ENCODE measurements at places on chromosomes 3 and 15. TPM values are rescaled to one million over a fixed set of nuclear protein-coding genes. Genes with fewer than 3 reads are reported as not detected.

Gene RBPMS2
- total RNA-seq: not detected

- H3K27me3 ChIP-seq: no peaks in the 10 kb centered on the region
- no peak for DNase-seq
- H3K36me3 ChIP-seq: no peaks in the 10 kb centered on the region
- no peak overlapping the region for H3K4me3 ChIP-seq
Observed at GRCh38 chr3:134072881-134073582, 43.3 kb upstream of the SLCO2A1 start.

Gene LMAN1L
- not detected for total RNA-seq

Gene SAXO2
- total RNA-seq: not detected

- no peak for DNase-seq
- H3K36me3 ChIP-seq: no peaks in the 10 kb centered on the region
- H3K27me3 ChIP-seq: no peaks in the 10 kb centered on the region
Observed at GRCh38 chr15:80087104-80087503, 27.6 kb downstream of the ZFAND6 start.

- no peak overlapping the region for H3K27ac ChIP-seq
- no peaks in the 10 kb centered on the region for H3K4me1 ChIP-seq
- DNase-seq: no peak
Observed at GRCh38 chr3:55571216-55571813, 84.2 kb upstream of the WNT5A start.

DNA sequence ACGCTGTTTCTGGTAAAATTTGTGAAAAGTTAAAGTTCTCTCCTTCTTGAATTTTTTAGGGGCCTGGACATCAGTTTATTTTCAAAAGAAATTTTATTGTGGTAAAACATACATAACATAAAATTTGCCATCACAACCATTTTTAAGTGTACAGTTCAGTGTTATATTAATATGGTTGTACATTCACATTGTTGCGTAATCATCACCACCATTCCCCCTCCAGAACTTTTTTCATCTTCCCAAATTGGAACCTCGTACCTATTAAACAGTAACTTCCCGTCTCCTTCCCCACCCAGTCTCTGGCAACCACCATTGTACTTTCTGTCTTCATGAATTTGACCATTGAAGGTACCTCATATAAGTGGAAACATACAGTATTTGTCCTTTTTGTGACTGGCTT lies 23.0 kb upstream of the XRN1 start:
- H3K27me3 ChIP-seq: no peaks in the 10 kb centered on the region
- H3K36me3 ChIP-seq: peaks cover 4% of the 10 kb centered on the region
- DNase-seq: no peak
- H3K4me1 ChIP-seq: no peaks in the 10 kb centered on the region
- H3K27ac ChIP-seq: no peak overlapping the region

- peaks cover 10% of the 10 kb centered on the region for H3K4me1 ChIP-seq
- H3K27me3 ChIP-seq: no peaks in the 10 kb centered on the region
- H3K4me3 ChIP-seq: no peak overlapping the region
- no peak overlapping the region for H3K27ac ChIP-seq
- H3K36me3 ChIP-seq: no peaks in the 10 kb centered on the region
Observed at GRCh38 chr15:33089878-33090757, 104.4 kb downstream of the FMN1 start.

GRCh38 chr3:126900859-126901540 lies 81.9 kb upstream of the PLXNA1 start:
- no peaks in the 10 kb centered on the region for H3K27me3 ChIP-seq
- no peak overlapping the region for H3K27ac ChIP-seq
- no peaks in the 10 kb centered on the region for H3K36me3 ChIP-seq
- no peaks in the 10 kb centered on the region for H3K4me1 ChIP-seq

DNA sequence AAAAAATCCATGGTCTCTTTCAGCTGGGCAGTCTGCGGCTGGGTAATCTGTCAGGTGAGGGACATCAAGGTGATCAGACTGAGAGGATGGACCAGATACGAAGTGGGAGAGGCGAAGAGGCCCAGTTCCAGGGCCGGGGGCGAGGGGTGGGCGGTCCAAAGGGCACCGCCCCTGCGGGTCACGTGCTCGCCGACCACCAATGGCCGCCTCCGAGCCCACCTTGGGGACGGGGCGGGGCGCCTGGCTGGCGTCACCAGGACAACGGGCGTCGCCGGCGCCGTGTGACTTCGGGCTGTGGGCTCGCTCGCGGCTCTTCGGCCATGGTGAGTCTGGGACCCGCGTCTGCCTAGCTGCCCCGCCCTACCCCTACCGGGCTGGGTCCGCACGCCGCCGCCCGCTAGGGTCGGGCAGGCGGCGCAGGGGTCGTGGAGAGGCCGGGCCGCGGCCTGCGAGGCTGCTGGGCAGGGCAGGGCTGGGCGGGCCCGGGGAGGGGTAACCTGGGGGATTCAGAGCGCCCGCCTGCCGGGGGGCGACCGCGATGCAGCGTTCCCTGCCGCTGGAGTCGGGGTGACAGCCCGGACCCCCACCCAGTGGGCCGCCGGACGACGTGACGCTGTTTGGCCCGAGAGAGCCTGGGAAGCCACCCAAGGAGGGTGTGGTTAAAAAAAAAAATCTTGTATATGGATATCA lies at the start of gene FBXL2:
FBXL2 (plus strand) TSS at position 250 of the 690 bp plus-strand sequence; CDS start at position 321, 71 bp downstream.
- H3K27me3 ChIP-seq: 0 out of 2 replicates have a peak, but pooled peaks cover 11% of the 10 kb centered on the region
- no peaks in the 10 kb centered on the region for H3K36me3 ChIP-seq
- H3K4me1 ChIP-seq: no peaks in the 10 kb centered on the region
- no peak within 1 kb of the TSS for H3K27ac ChIP-seq
- peak; percentile 69 for DNase-seq

Gene SLC51A
- total RNA-seq: not detected

GRCh38 chr3:58000306-58001085 lies 7.7 kb upstream of the FLNB start:
- no peak overlapping the region for H3K4me3 ChIP-seq
- no peaks in the 10 kb centered on the region for H3K36me3 ChIP-seq
- DNase-seq: no peak
- no peak overlapping the region for H3K27ac ChIP-seq
- peaks cover 15% of the 10 kb centered on the region for H3K4me1 ChIP-seq
- H3K27me3 ChIP-seq: no peaks in the 10 kb centered on the region

Gene SLC9A9
- 3.8 TPM for total RNA-seq

DNA sequence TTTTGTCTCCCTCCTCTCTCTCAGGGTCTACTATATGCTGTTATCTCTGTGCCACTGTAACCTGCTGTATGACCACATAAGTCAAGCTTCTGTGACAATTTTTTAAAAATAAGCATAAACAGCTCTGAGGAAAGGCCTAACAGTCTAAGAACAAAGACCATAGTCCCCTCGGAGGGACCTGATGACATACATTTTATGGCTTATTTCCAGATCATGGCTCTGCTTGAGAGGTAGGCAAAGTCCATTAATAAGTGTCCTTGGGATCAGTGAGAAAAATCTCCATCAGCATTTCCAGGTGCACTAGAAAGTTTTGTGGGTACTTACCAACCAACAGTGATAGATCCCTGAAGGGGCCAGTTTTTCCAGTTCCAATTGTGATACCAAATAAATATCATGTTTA lies 123.8 kb downstream of the TNIK start:
- no peaks in the 10 kb centered on the region for H3K4me1 ChIP-seq
- no peaks in the 10 kb centered on the region for H3K36me3 ChIP-seq
- H3K4me3 ChIP-seq: no peak overlapping the region
- H3K27ac ChIP-seq: no peak overlapping the region
- H3K27me3 ChIP-seq: no peaks in the 10 kb centered on the region

DNA sequence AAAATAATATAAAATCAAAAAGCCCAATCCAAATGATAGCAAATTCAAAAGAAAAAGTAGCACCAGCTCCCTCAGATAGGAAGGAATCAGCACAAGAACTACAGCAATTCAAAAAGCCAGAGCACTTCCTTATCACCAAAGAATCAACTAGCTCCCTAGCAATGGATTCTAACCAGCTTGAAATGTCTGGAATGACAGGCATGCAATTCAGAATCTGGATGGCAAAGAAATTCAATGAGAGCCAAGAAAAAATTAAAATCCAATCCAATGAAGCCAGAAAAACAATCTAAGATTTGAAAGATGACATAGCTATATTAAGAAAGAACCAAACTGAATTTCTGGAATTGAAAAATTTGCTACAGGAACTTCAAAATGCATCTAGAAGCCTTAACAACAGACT lies 1334.4 kb upstream of the ALCAM start:
- H3K27me3 ChIP-seq: no peaks in the 10 kb centered on the region
- no peak overlapping the region for H3K4me3 ChIP-seq
- no peak for DNase-seq
- H3K27ac ChIP-seq: no peak overlapping the region

Gene FRMD5
- 0.63 TPM for total RNA-seq

Gene FOXL2NB
- 0.54 TPM for total RNA-seq

Gene PGBD4
- 0.76 TPM for total RNA-seq

DNA sequence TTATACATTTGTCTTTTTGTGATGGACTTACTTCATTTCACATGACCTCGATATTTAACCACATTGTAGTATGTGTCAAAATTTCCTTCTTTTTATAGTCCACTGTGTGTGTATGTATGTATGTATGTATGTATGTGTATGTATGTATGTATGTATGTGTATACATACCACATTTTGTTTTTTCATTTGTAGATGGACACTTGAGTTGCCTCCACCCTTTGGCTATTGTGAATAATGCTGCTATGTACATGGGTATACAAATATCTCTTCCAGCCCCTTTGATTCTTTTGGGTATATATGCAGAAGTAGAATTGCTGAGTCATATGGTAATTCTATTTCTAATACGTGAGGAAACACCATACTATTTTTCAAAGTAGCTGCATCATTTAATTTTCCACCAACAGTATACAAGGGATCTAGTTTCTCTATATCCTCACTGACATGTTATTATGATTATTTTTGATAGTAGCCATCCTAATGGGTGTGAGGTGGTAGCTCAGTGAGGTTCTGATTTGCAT lies 228.2 kb downstream of the OPA1 start:
- peaks cover 44% of the 10 kb centered on the region for H3K27me3 ChIP-seq
- peaks cover 3% of the 10 kb centered on the region for H3K4me1 ChIP-seq
- no peak overlapping the region for H3K4me3 ChIP-seq
- no peak for DNase-seq
- no peaks in the 10 kb centered on the region for H3K36me3 ChIP-seq

DNA sequence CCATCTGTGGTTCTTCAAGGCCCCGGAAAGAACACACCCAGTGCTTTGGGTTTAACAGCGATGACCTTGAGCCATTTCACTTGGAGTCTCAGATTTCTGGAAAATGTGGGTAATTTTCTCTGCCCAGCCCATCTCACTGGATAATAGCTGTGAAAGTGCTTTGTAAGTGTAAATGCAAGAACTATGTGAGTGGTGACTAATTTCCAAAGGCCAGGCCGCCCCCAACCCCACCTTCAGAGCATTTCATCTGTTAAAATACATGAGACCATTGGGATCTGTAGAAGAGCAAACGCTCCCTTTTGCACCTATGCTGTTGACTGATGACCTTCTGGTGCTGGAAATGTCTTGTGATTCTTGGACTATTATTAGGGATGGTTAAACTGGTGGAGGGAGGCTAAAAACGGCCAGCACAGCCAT lies 196.8 kb upstream of the LPP start:
- peaks cover 28% of the 10 kb centered on the region for H3K4me1 ChIP-seq
- H3K27me3 ChIP-seq: no peaks in the 10 kb centered on the region
- H3K4me3 ChIP-seq: no peak overlapping the region
- peak; percentile 11 for DNase-seq
- no peaks in the 10 kb centered on the region for H3K36me3 ChIP-seq

- H3K27ac ChIP-seq: 0 out of 2 replicates have a peak overlapping the region, but pooled peaks have one; percentile 4
- peaks cover 16% of the 10 kb centered on the region for H3K4me1 ChIP-seq
- H3K36me3 ChIP-seq: peaks cover 43% of the 10 kb centered on the region
- DNase-seq: peak; percentile 52
Observed at GRCh38 chr3:191366675-191367074, 36.3 kb upstream of the UTS2B start.

Gene RARB
- total RNA-seq: not detected

DNA sequence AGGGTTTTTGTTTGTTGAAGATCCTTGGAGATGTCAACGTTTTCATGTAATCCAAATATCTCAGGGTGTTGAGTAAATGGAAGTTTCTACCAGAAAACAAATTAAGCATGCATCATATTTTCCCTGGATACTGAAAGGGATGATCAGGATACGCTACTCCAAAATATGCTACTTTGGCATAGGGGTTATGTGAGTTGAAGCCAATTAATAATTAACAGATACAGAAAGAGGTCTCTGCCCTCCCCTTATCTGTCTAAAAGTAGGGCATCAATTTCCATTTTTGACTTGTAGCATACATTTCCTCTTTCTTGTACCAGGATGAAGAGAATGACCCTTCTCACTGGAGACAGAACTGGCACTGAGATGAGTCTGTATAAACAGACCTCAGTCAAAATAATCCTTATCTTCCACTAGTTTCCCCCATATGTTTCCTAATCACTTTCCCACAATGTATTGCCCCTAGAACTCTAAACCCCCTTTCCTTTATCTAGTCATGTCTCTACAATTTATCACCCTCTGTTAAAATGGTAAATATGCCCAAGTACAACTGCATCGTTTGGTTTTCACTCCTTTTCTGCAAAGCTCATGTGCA lies 17.4 kb upstream of the ASB14 start:
- H3K27me3 ChIP-seq: no peaks in the 10 kb centered on the region
- H3K4me1 ChIP-seq: no peaks in the 10 kb centered on the region
- no peak for DNase-seq
- no peak overlapping the region for H3K4me3 ChIP-seq

Gene NRROS
- not detected for total RNA-seq

DNA sequence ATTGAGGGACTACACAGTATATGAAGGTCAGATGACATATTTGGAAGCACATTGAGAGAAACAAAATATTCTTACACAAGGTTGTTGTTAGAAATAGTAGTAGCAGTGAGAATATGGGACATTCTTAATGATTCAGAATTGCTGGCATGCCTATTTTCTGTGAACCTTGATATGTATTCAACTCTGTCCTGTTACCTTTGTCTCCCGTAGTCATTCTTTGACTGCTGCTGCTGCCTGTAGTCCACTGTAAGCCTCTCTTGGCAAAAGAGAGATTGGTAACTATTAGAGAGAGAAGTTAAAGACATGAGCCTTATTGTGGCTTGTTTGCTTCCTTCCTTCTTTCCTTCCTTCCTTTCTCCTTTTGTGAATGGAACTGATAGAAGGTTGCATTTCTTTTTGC lies 64.5 kb downstream of the TCF12 start:
- H3K27me3 ChIP-seq: no peaks in the 10 kb centered on the region
- DNase-seq: no peak
- peaks cover 73% of the 10 kb centered on the region for H3K4me1 ChIP-seq
- no peak overlapping the region for H3K4me3 ChIP-seq
- H3K27ac ChIP-seq: no peak overlapping the region

GRCh38 chr3:81602781-81603180 lies 158.7 kb downstream of the GBE1 start:
- no peaks in the 10 kb centered on the region for H3K27me3 ChIP-seq
- H3K4me1 ChIP-seq: peaks cover 10% of the 10 kb centered on the region
- peaks cover 9% of the 10 kb centered on the region for H3K36me3 ChIP-seq
- H3K27ac ChIP-seq: peak overlapping the region; percentile 24
- DNase-seq: peak; percentile 66

GRCh38 chr15:74385733-74386132 lies 18.3 kb upstream of the CYP11A1 start:
- H3K27me3 ChIP-seq: no peaks in the 10 kb centered on the region
- DNase-seq: no peak
- H3K4me3 ChIP-seq: no peak overlapping the region

GRCh38 chr3:16090024-16090423 lies 84.5 kb upstream of the GALNT15 start:
- peaks cover 40% of the 10 kb centered on the region for H3K4me1 ChIP-seq
- no peaks in the 10 kb centered on the region for H3K27me3 ChIP-seq
- H3K4me3 ChIP-seq: no peak overlapping the region
- H3K36me3 ChIP-seq: no peaks in the 10 kb centered on the region
- DNase-seq: peak; percentile 96

- no peaks in the 10 kb centered on the region for H3K36me3 ChIP-seq
- H3K27me3 ChIP-seq: no peaks in the 10 kb centered on the region
- H3K4me3 ChIP-seq: no peak overlapping the region
- no peaks in the 10 kb centered on the region for H3K4me1 ChIP-seq
- DNase-seq: no peak
- H3K27ac ChIP-seq: no peak overlapping the region
Observed at GRCh38 chr15:45869034-45869668, 234.3 kb downstream of the SQOR start.

Gene COL6A5
- total RNA-seq: not detected

Data from GM23248 (cell line).